ENCODE measurements at places on chromosomes 7 and 10. TPM values are rescaled to one million over a fixed set of nuclear protein-coding genes. Genes with fewer than 3 reads are reported as not detected.

CCDC186 gene
- total RNA-seq = 53.1 TPM

GJC3 gene
- total RNA-seq = not detected

SLC39A12 gene
- total RNA-seq = 20.1 TPM

STRA8 gene
- not detected for total RNA-seq

SHH gene
- 8.5 TPM for total RNA-seq

SLC13A1 gene
- total RNA-seq = not detected

MAPK8 gene
- 140 TPM for total RNA-seq

ZNF479 gene
- total RNA-seq = not detected

ADCYAP1R1 gene
- total RNA-seq = 70.4 TPM

JCAD gene
- total RNA-seq = 27.7 TPM

VWDE gene
- total RNA-seq = 2.1 TPM

DNAJC12 gene
- total RNA-seq = 25.6 TPM

ATG9B gene
- 3.9 TPM for total RNA-seq

RARRES2 gene
- total RNA-seq = 10.8 TPM

SORCS1 gene
- total RNA-seq = 30.2 TPM

LRRC4 gene
- total RNA-seq = 21.2 TPM

ACTL6B gene
- total RNA-seq = 90.4 TPM

CALML3 gene
- total RNA-seq = 0.69 TPM

TMED4 gene
- 61.6 TPM for total RNA-seq

CYP26A1 gene
- 2.1 TPM for total RNA-seq

FANK1 gene
- total RNA-seq = 11.3 TPM

PDZD8 gene
- total RNA-seq = 36.9 TPM

TCAF2 gene
- 0.92 TPM for total RNA-seq

PON1 gene
- 1.2 TPM for total RNA-seq

STK31 gene
- 3.2 TPM for total RNA-seq

TMEM236 gene
- 0.23 TPM for total RNA-seq

TUBAL3 gene
- not detected for total RNA-seq

NUPR2 gene
- 3.0 TPM for total RNA-seq

PSAP gene
- 804 TPM for total RNA-seq

VAX1 gene
- total RNA-seq = 4.6 TPM

CHAT gene
- 2.3 TPM for total RNA-seq

PDK4 gene
- total RNA-seq = 8.3 TPM

ACSM6 gene
- not detected for total RNA-seq

NXPH1 gene
- 94.6 TPM for total RNA-seq

UPK3BL2 gene
- total RNA-seq = 2.8 TPM

LRRC18 gene
- total RNA-seq = 0.23 TPM

Measured in diencephalon (tissue), 1 donor.